ENCODE measurements at places on chromosomes 5 and 9.

- no peak for DNase-seq
Observed at GRCh38 chr9:78468231-78468630, 171.3 kb downstream of the PSAT1 start.

- DNase-seq, result no peak
Observed at GRCh38 chr5:51521583-51521982, 138.3 kb downstream of the ISL1 start.

GRCh38 chr9:78609450-78609849 lies 312.5 kb downstream of the PSAT1 start:
- DNase-seq, result no peak

GRCh38 chr9:109894921-109895758 lies 115.1 kb downstream of the PALM2AKAP2 start:
- peak; percentile 68 for DNase-seq

DNA sequence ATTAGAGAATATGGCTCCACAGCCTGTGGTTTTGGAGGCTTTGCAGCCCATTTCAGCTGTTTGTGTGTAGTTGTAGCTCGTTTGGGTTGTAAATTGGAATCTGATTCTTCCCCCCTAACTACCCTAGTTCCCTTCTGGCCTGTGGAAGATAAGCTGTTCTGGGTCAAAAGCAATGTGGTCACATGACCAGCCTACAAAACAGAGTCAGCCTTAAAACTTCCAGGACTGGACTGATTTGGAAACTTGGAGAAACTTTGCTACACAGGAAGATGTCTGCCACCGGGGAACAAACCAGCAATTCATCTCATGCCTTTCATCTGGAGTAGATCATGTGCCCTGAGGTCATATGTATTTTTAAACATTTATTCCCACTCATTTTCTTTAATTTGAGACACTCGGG lies 83.8 kb downstream of the DAPK1 start:
- no peak for DNase-seq

GRCh38 chr9:102428305-102428704 lies 566.8 kb upstream of the CYLC2 start:
- no peak for DNase-seq

DNA sequence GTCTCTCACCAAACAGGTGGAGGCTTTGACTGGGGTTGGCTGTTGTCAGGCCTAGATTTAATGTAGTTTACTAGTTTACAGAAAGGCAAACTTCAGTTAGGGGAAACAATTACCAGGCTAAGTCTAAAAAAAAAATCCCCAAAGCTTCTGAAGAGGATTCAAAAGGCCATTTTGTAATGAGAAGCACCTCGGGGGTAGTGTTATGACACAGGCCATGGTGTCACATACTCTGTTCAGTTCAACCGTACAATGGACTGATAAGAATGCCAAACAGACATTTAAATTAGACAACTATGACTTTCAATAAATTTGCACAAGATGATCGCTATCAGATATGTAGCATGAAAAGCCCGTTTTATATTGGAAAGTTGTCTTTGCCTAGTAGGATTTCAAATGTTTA lies 120.1 kb upstream of the PCA3 start:
- no peak for DNase-seq

DNA sequence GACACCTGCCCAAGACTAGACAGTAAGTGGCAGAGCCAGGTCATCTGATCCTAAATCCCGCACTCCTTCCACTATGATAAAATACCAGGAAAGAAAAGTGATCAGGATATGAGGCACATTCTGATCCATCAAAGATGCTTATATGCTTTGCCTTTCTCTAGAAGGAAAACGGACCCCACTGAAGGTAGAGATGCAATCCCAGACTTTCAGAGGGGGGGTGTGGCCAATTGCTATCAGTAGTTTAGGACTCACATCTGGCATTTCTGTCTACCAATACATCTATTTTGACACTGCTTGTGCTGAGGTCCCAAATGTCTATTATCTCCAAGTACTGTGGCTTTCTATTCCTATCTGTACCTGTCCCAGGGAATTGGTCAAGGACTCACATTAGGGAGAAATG lies 1.7 kb downstream of the TRIM52 start:
- no peak for DNase-seq

DNA sequence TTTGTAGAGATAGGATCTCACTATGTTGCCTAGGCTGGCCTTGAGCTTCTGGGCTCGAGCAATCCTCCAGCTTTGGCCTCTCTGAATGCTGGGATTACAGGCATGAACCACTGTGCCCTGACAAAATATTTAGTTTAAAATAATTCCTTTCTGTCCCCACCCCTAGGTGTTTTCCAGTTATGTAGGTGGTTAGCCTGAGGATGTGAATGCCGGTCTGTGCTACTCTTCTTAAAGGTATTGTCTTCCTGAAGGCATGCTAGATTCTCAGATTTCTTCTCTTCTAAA lies 56.7 kb upstream of the BASP1 start:
- no peak for DNase-seq

DNA sequence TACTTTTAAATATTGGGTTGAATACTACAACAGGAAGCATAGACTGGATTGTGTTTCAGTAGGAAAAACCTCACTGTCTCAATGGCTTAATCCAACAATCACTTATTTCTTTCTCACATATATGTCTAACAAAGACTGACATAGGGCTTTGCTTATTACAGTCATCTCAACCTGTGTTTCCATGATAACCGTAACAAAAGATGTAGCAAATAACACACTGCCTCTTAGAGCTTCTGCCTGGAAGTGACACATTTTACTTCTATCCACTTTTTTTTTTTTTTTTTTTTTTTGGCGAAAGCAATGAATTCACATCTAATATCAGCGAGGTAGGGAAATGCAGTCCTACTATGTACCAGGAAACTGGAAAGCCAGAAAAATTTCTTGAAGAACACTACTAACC lies 204.9 kb upstream of the CDKN2B start:
- DNase-seq, result no peak

- DNase-seq, result no peak
Observed at GRCh38 chr5:98031926-98032325, 741.5 kb upstream of the RGMB start.

DNA sequence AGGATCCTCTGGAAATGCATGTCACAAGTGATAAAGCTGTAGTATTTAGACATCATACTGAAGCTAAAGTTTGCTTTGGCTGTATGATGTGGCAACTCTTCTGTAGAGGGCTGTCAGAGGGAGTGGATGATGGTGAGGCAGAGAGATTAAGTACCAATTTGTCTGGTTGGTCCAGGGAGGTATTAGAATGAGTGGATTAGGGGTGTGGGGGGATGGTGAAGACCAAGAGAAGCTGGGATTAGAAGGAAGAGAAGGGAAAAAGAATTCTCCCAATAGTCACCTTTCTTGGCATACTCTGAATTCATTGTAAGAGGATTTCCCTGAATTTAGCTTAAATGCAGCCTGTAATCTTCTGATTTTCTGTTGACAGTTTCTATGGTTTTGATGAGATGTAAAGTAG lies 3.6 kb downstream of the PCDHAC2 start:
- no peak for DNase-seq

- DNase-seq, result no peak
Observed at GRCh38 chr5:39604491-39604890, 179.7 kb upstream of the DAB2 start.

GRCh38 chr9:9950813-9951212 lies 662.0 kb downstream of the PTPRD start:
- no peak for DNase-seq

- DNase-seq, result no peak
Observed at GRCh38 chr5:147996379-147996778, 67.4 kb upstream of the SPINK5 start.

DNA sequence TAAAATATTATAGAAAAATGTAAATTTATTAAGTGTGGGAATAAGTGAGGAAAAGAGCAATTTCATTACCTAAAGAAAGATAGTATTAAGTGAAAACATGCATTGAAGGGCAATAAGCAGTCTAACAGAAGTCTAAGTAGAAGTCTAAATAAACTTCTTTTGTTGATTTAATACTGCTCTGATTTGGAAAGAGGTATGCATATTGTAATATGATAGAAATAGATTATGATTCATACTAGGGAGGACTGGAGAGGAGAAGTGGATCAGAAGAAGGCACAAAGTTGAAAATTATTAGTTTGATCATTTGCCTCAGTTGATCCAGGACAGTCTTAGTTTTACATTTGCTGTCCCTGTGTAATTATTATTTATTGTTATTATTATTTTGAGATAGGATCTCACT lies 6.6 kb upstream of the ERBIN start:
- no peak for DNase-seq

DNA sequence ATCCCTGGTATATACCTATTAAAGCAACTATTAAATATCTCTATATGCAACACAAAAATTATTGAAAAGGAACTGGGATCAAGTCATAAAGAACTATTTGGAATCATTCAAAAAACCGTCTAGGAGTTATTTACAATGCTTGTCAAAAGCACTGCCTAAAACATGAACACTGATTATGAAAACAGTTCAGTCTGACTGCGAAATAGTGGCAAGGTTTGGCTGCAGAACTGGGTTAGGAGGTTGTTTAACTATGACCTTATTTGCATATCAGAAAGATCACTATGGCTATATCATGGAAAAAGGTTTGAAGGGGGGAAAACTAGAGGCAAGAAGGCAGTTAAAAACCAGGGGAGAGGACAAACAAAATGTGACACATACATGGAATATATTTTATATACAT lies 12.0 kb downstream of the FBXW2 start:
- no peak for DNase-seq

GRCh38 chr5:36073595-36074216 lies 7.0 kb upstream of the UGT3A2 start:
- no peak for DNase-seq

GRCh38 chr9:72407114-72407513 lies 42.1 kb upstream of the ZFAND5 start:
- no peak for DNase-seq

DNA sequence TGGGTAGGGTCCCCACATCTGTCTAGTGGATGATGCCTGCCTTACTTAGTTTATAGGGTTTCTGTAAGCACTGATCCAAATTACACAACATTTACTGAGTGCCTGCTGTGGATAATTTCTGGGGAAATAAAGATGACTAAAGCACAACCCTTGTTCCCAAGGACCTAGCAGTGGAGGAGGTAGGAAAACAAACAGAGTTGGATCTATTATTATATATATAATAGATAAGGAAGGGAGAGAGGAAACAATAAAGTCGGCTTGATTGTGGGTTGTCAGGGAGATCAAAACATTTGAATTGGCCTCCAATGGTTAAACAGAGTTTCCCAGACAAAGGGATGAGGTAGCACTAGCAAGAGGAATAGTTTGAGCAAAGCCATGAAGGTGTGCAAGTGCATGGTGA lies 14.0 kb downstream of the IL33 start:
- DNase-seq, result no peak

- no peak for DNase-seq
Observed at GRCh38 chr5:148909040-148909439, 82.6 kb downstream of the ADRB2 start.

DNA sequence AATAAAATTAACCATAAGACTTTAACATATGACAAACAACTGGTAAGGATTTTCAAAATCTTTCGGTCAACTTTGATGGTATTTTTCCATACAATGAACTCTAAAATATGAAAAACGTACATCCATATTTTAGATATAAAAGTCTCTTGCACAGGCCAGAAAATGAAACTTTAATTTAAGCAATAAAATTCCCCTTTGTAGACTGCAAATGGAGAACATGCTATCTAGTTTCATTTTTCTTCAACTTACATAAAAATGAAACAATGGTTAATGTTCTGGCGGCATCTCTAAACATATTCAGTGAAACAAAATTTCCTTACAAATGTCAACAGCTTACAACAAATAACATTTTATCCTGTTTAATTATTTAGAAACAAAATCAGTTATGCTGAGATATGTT lies 84.0 kb downstream of the USP20 start:
- no peak for DNase-seq

DNA sequence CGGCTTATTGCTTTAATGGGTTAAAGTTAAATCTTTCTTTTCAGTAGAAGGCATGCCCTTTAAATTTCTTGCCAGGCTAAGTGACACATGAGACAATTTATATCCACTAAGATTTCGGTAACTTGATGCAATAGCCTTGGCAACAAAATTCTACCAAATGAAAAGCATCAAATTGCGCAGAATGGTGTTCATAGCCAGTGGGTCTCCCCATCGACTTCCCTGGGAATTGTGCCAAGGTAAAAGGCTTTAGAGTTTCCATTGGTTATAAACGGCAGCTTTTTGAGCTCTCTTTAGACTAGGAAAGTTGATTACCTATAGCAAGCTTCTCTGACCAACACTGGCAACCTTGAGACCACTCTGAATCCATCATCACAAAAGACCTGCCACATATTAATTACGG lies 358.4 kb downstream of the ARRDC3 start:
- no peak for DNase-seq

GRCh38 chr5:1413611-1414241 lies 31.5 kb downstream of the SLC6A3 start:
- DNase-seq, result no peak

DNA sequence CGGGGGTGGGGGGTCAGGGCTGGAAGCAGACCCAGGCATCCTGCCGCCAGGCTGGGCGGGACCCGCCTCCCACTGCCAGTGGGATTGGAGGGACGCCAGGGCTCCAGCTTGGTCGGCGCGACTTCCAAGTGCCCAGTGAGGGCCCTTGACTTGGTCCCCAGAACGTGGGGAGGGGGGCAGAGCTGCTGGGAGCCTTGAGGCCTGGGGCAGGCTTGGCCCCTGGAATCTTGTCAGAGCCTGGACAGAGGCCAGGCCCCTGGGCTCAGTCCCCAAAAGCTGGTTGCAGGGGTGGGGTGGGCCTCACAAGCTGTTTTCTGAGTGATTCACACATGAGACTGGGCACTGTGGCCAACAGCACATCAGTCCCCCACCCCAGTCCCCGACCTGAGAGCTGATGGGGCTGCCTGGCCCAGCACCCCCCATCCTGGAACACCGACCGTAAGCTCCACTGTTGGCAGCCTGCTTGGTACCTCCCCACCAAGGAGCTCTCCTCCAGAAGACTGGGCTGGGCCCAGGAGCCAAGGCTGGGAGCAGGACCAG lies 526 bp downstream of the CLIC3 start:
- no peak for DNase-seq

- no peak for DNase-seq
Observed at GRCh38 chr5:59037453-59037852, 454.6 kb downstream of the RAB3C start.

- DNase-seq, result no peak
Observed at GRCh38 chr5:160023007-160023907, 14.3 kb downstream of the TTC1 start.

Data from GM12878 (cell line).